ENCODE measurements at places on chromosomes 3 and 15.

GRCh38 chr15:77905301-77905920 is 172.1 kb downstream of the TBC1D2B start:
- DNase-seq, result no peak

DNA sequence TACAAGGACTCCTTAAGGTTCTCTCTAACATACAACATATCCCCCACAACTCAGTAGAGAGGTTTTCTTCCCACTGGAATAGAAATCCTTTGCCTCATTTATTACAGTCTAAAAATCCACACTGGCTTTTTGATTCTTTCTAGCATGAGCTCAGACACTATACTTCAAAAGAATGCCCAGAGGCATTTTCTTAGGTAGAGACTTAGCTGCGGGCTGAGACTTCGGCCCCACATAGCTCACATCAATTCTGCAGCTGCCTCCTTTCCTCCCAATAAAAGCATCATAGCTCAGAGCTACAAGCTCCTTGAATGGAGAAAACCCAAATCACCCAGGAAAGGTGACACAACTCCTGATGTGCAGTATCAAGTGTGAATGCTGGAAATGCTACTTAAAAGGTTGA is 52.4 kb downstream of the AAGAB start:
- DNase-seq, result no peak

DNA sequence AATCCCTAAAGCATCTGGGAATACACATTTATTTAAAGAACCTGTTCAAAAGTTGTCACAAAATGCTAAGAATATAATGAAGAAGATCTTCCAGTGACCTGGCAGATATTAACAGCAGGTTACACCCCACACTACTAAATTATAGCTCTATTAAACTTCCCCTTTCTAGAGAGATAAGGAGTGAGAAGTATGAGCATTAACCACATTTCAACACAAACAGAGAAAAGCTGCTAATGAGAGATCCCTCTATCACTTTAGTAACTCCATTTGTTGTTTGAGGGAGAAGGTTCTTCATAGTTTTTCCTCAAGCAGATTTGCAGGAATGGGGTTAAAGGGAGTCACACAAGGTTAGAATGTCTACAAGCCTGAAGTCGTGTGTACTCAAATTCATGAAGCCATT is 3.6 kb downstream of the COL8A1 start:
- DNase-seq, result no peak

DNA sequence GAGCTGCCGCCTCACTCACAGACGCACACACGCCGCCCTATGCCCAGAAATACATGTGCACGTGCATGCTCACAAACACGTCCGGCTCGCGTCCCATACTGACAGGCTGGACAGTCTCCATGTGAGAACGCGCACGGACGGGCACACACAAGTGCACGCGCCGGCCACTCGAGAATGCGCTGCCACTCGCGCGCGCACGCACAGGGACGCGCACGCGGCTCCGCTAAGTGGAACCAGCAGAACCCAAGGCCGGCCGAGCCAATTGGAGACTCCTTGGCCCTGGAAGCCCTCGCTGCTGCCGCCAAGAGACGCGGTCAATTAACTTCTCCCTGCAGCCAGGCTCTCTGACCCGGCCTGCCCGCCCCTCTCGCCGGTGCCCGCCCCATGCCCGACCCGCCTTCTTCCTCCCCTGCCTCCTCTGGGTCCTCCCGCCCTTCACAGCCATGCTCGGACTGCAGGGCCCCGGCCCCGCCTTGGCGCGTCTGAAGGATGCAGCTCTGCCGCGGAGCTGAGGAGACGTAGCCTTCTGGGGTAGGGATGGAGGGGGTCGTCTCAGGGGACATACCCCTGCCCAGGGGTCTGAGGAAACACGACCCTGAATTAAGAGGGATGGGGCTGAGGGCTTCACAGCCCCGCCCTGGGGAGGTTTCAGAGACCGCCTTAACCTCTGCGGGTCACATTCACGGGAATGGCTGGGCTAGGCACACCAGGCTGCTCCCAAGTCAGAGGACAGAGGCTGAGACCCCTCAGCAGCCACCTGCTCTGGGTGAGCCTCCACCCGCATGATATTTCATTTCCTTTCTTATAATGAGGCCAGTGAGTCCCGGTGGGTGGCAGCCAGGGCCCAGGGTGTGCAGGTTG is 15.0 kb downstream of the PTH1R start:
- DNase-seq, result no peak

- no peak for DNase-seq
These were observed 140.9 kb downstream of the NTRK3 start for GRCh38 chr15:88115486-88116152.

- DNase-seq, result no peak
These were observed 30.2 kb downstream of the CHCHD6 start for GRCh38 chr3:126734106-126734723.

GRCh38 chr15:47945872-47946650 is 174.7 kb upstream of the SLC24A5 start:
- DNase-seq, result no peak

DNA sequence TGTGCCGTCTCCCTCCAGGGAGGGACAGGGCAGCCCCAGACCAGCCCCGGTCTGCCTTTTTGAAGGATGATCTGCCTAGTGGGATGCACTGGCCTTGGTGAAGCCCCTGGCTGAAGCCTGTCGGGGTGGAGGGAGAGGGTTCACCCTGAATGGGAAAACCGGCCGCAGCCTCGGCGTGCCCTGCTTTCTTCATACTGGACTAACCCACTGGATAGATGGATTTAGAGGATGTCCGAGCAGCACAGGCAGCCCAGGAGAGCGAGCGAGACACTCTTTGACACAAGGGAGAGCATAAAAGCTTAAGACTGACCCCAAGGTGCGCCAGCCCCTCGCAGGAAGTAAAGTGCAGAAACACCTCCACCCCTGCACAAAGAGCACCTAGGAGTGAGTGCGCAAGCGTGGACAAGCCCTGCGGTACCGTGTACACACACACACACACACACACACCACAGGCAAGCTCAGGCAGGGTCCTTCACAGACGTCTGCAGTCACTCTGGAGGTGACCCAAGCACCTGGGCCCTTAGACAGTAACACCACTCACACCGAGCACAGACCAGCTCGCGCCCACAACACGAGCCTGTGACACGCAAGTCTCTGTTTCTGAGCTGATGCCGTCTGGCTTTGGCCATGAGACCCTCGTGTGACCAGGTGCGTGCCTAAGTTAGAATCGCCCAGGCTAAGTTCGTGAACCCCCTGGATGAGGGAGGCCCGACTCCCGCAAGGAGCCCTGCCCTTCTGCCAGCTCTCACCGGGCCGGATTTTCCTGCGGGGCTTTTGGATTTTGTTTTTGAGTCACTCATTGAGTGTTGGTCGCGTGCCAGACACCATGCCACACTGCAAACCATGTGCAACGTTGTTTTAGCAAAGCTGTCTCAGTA is 11.3 kb downstream of the SEMA4B start:
- no peak for DNase-seq

DNA sequence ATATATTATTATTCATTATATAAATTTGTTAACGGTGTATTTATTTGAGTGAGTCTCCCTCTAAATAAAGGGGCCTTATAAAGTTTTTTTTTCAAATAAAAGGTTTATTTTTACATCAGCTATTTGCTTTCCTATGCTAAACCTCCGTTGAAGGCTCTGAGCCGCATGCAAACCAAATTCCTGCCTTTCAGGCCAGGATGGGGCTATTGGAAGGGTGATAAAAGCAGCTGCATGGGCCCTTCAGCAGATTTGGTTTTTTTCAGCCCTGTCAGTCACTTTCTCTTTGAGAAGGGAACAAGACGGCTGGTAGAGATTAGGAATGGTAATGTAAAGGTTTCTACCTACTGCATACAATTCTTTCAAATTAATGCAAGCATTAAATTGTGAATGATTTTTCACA is 244.2 kb downstream of the WNT5A start:
- DNase-seq, result no peak

GRCh38 chr3:116445990-116446389 is 703 bp upstream of the LSAMP start:
- no peak for DNase-seq

- no peak for DNase-seq
These were observed 294.3 kb downstream of the LRTM1 start for GRCh38 chr3:54633444-54634121.

DNA sequence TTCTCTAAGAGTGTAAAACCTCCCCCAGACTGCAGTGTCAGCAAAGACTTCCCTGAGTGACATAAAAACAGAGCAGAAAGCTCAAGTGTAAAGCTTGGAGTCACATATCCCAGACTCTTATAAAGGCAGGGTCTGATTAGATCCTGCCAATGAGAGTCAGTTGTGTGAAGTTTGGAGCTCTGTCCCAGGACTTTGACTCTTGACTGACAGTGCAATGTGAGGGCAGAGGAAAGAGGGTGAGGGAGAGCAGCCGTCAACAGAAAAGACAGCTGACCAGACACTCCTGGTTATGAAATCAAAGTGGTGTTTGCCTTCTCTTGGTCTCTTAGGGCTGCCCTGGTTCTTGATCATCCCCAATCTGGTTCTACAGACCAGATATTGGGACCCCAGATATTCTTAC is 393.2 kb downstream of the ERC2 start:
- DNase-seq, result no peak

DNA sequence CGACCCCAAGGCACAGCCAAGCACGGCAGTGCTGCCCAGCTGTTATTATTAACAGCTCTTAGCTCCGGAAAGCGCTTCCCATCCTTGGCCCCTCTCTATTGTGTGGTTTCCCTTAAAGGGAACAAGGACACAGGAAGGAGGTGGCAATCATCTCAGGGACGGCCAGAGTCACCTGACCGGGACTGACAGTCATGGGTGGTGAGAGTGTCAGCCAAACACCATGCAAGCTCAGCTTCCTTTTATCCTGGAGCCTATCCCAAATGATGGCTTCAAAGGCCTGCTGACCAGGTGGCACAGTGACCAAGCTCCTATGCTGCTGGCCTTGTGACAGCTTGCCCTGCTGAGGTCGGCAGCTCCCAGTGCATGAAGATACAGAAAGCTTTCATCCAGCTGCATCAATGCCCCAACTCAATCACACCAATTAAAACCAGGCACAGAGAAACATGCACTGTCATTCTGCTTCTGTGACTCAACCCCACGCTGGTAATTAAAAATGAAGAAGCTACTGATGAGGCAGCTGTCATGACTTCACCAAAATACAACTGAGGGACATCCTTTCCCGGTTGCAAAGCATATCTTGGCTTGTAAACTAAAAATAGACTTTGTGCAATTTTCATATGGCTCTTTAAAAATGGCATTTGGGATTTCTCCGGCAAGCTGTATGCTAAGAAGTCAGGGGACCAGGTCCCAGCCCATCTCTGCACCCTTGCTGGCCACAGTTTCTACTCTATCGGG is 34.0 kb downstream of the PCSK6 start:
- DNase-seq, result no peak

DNA sequence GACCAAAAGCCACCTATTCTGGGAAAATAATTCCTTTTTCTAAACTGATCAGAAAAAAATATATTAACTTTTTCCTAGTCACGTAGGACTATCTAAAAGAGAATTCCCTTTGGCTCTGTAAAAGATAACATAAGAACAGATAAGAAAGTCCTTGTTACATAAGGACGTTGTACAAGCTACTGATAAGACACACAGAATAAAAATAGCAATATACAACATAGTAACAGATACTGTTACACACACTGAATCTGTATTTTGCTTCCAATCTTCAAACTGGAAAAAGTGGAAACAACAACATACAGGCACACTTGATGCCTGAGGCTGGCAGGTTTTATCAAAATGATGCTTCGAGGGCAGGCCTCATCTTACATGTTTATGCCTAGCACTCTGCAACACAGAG is 59.8 kb downstream of the SNX4 start:
- DNase-seq, result no peak

DNA sequence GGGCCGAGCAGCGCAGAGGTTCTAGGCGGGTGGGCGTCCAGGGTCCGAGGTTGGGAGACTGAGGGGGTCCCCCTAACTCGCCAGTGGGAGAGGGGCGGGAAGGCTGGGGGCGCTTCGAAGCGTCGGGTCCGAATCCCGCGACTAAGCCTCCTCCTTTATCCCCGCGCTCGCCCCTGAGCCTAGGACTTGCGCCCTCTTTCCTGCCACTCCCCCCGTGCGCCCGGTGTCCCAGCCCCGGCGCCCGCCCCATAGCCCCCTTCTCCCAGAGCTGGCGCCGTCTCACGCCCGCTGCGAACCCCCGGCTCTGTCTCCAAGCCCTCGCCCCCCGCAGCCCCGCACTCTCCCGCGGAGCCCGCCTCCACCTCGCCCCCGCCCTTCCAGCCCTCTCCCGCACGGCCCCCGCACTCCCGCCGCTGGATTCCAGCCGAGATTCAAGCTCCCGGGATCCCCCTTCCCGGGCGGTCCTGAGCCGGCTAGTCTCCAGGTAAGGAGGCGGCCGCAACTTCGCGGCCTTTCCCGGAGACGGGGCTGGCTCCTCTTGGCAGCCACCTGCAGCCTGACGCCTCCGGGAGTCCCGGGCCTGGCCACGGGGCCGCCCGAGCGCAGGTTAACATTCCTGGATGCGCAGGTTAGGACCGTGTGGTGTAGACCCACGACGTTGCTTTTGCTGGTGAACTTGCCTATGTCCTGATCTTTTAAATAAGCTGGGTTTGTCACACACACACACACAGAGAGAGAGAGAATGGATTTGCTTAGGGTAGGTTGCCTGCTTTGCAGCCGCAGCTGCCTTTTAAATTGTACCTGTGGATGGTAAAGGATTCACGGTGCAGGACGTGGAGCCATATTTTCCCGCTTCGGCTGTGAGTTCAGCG is 563 bp downstream of the PXYLP1 start:
- peak; percentile 34 for DNase-seq

- DNase-seq, result no peak
These were observed 9.6 kb upstream of the LRRFIP2 start for GRCh38 chr3:37183976-37184375.

- no peak for DNase-seq
These were observed 12.0 kb downstream of the TBC1D5 start for GRCh38 chr3:17730318-17730967.

GRCh38 chr3:191761906-191762305 is 300.9 kb downstream of the PYDC2 start:
- no peak for DNase-seq

GRCh38 chr3:69110941-69111546 is 11.4 kb downstream of the LMOD3 start:
- no peak for DNase-seq

DNA sequence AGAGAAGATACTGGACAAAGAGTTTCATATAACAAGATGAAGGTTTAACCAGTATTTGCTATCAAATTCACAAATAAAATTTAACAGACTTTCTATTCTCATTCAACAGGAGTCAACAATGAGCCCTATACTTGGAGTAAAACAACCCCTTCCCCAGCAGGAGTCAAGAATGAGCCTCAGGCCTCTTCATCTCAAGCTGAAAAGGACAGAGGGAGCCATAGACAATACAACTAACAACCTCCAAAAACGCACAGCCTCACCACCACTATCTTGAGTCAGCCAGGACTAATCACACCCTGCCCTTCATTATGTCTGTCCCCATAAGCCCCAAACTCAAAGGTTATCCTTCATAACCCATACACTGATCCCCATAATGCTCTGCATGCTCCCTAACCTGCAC is 36.4 kb downstream of the ETFA start:
- DNase-seq, result no peak

DNA sequence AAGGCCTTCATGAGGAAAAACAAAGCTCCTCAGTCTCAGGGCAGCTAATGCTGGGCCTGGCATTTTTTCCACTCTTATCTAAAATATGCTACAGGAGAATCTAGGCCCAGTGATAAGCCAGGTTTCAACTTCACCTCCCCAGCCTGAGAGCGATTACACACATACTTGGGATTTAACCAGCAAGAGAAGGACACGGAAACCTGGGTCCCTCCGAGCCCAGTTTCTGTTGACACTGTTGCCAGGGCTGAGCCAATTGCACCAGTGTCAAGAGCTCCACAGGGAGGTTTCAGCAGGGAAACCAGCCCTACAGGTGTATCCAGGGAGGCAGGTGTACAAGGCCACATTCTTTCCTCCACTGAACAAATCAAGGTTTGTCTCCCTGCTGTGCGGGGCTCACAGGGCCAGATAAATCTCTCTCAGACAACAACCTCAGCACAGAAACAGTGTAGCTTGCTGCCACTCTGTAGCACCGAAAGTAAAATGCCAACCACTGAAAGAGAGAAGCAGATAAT is 85.4 kb downstream of the MAGI1 start:
- no peak for DNase-seq
